ENCODE measurements at places on chromosomes 1 and 21.
A peak's percentile ranks its signal among the peaks of the same experiment; 100 is the strongest.

- no peak for DNase-seq
Measured at GRCh38 chr1:8572106-8572505, 245.3 kb downstream of the RERE start.

- DNase-seq, result no peak
Measured at GRCh38 chr1:245156736-245157505, 2.1 kb downstream of the KIF26B start.

GRCh38 chr1:210500831-210501230 is 172.1 kb downstream of the HHAT start:
- no peak for DNase-seq

DNA sequence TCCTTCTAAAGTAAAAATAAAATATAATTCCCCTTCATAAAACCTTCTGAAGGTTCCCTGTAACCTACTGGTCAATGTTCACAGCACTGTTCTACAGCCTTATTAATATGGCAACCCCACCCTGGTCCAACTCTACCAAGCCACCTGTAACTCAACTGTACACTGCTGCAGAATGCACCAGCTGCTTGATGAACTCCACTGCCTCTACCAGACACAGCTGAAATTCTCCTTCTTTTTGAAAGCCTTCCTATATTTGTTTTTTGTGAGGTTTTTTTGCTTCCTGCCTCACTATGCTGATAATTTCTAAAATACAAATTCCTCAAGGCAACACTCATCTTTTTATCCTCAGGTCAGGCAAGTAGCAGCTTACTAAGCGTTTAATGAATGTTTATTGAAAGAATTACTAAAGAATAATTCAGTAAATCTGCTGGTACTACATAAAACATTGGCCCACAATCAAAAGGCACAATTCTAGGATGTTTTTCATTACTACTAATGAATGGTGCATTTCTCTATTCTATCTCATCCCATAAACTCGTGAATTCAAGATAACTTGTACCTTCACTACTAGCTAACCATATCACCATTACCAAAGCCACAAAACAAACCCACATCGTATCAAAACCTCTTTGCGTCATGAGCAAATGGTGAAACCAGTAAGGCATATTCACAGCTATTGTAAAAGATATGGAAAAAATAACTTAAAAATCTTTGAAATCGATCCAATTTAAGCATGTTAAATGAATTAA is 2.4 kb downstream of the SSX2IP start:
- DNase-seq, result no peak

DNA sequence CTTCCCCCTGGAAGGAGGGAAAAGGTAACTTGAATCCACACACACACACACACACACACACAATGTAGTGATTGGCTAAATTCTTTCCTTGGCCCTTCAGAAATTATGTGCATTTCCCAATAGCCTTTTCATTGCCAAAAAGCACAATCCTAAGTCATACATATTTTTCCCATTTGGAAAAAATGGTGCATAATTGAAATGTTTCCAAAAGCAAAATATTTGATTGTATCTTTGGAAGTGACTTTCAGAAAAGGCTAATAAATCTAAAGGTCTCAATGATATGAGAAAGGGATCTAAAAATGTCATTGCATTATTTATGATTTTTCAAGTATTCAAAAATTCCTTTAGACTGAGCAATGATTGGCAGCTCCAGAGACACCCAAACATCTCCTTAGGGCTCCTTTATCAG is 43.5 kb upstream of the NEK7 start:
- DNase-seq, result no peak

- no peak for DNase-seq
Measured at GRCh38 chr1:156760796-156761104, 6.6 kb upstream of the PRCC start.

GRCh38 chr1:221089273-221089672 is 210.0 kb downstream of the HLX start:
- DNase-seq, result no peak

GRCh38 chr1:91166106-91166712 is 144.4 kb upstream of the ZNF644 start:
- DNase-seq, result peak; percentile 85

DNA sequence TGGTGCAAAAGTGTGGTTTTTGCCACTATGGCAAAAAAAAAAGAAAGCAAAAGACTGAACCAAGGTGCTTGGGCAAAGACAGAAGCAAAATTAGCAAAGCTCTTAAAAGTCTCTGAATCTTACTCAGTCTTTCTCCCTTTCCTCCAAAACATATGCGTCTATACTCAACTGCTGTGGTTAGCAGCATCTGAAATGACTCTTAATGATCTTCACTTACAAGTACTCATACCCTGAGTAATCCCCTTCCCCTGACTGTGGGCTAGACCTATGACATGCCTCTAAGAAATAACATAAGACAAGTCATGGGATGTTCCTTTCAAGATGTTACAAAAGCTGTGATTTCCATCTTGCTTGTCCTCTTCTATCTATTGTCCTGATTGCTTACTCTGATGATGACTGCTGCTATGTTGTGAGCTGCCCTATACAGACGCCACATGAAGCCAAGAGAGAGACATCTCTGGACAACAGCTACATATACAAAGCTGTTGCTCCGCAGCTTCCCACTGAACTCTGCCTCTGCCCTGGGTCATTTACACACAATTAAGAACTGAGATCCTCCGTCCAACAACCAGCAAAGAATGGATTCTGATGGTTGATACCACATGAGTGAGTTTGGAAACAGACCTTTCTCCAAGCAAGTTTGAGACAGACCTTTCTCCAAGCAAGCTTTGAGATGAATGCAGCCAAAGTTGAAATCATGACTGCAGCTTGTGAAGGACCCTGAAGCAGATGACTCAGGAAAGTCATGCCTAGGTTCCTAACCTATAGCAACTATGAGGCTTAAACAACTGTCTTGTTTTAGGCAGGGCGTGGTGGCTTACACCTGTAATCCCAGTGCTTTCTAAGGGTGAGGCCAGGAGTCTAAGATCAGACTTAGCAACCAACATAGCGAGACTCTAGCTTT is 55.2 kb downstream of the PUM1 start:
- peak; percentile 55 for DNase-seq

- DNase-seq, result no peak
Measured at GRCh38 chr1:34532113-34532512, 222.7 kb upstream of the GJB5 start.

DNA sequence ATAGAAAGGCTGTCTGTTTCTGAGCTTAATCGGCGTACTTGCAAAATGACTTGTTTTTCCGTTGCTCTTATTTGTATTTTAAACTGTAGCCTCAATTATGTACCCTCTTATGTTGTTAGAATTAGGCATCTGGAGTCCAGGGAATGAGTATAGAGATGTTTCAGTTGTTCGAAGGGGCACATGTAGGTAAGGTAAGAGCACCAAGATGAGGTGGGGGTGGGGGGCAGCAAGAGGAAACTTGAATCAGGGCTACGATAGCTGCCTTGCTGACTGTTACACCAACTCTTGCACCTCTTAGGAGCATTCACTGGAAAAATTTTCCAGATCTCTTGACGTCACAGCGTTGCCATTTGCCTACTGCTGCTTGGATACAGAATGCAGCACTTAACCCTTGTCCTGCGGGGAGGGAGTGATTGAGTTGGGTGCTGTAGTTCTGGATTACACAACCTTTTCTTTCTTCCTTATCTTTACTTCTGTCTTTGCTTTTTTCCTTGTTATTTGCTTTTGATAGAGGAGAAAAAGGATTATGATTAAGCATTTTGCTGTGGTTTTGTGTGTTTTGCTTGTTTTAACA is 3.2 kb downstream of the ATP1B1 start:
- DNase-seq, result no peak

DNA sequence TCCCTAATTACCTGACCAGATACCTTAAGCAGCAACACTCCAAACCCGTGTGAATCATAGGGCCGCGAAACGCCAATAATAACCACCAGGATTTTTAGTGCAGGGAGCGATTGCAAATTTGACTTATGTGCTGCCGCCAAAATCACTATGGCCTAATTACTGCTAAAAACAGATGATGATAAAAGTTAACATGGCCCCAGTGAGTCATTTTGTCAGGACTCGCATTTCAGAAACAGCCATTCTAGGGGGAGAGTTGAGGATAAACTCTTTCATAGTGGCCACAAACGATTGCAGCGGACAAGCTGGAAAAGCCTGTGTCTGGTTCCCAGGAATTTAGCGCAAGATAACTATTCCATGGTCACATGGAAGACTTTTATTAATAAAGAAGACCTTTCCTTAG is 103.4 kb downstream of the HLX start:
- no peak for DNase-seq

GRCh38 chr1:214012418-214012817 is 24.6 kb downstream of the PROX1 start:
- peak; percentile 48 for DNase-seq

DNA sequence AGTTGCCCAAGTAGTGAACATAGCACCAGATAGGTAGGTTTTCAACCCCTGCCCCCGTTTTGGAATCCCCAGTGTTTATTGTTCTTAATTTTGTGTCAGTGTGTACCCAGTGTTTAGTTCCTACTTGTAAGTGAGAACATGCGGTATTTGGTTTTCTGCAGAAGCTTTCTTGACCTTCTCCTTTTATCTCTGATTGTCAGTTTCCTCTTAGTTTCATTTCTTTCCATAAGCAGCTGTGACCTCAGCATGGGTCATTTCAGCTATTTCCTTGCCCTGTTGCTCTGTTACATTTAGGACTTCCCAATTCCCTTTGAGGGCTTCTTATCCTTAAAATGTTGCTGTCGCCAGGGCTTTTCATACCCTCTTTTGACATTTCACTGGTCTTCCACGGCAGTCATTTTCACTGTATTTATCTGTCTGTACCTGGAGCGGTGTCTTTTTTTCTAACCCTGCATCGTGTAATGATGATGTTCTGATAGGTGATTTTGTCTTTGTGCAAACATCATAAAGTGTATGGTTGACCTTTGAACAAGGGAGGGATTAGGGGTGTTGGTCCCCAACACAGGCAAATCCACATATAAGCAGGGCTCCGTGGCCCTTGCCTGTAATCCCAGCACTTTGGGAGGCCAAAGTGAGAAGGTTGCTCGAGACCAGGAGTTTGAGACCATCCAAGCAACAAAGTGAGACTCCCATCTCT is 15.0 kb downstream of the ITSN1 start:
- DNase-seq, result no peak

DNA sequence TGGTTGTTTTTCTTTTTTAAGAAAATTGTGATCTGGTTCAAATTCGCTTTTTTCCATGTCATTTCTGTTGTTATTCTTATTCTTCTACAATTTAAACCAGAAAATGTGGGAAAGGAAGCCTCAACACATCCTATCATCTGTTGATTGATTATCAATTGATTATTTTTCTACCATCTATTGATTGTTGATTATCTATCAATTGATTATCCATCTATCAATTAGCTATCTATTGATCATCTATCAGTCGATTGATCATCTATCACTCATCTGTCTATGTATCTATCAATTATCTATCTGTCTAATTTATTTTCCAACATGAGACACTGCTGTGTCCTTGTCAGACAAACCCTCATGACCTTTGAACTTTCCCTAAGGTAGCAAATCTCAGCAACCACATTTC is 136.1 kb upstream of the ARHGEF16 start:
- DNase-seq, result no peak

GRCh38 chr21:42236693-42237092 is 17.8 kb downstream of the ABCG1 start:
- DNase-seq, result no peak

DNA sequence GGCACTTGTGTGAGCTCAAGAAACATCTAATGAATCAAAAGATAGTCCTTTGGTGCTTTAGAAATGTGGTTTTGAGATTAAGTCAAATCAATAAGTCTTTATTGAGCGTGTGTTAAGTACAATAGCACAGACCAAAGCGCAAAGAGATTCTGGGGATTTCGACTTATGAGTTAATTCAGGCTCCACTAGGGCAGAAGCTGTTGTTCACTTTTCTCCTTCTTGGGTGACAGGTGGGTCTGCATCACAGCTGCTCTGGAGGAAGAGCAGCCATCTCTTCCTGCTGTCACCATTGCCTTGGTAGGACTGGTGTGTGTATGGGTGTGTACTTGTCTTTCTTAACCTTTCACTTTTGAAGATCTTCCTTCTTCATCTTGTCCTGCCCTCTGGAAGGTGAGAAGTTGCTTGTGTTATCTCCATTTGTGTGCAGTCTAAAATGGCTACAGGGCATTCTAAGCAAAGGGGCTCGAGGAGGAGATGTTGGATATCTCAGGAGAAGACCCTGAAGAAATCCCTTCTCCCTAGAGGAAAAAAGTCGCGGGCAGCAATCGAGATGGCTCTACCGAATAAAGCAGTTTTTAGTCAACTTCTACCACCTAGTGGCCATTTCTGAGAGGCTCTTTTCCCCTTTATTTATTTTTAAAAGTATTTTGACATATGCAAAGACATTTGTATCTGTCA is 22.9 kb upstream of the DISC1 start:
- peak; percentile 86 for DNase-seq

GRCh38 chr1:210792250-210793102 is 341.5 kb downstream of the KCNH1 start:
- DNase-seq, result peak; percentile 83

- no peak for DNase-seq
Measured at GRCh38 chr21:29374481-29374880, 75.8 kb downstream of the BACH1 start.

GRCh38 chr1:16971341-16972188 is 8.9 kb downstream of the MFAP2 start:
- DNase-seq, result no peak

DNA sequence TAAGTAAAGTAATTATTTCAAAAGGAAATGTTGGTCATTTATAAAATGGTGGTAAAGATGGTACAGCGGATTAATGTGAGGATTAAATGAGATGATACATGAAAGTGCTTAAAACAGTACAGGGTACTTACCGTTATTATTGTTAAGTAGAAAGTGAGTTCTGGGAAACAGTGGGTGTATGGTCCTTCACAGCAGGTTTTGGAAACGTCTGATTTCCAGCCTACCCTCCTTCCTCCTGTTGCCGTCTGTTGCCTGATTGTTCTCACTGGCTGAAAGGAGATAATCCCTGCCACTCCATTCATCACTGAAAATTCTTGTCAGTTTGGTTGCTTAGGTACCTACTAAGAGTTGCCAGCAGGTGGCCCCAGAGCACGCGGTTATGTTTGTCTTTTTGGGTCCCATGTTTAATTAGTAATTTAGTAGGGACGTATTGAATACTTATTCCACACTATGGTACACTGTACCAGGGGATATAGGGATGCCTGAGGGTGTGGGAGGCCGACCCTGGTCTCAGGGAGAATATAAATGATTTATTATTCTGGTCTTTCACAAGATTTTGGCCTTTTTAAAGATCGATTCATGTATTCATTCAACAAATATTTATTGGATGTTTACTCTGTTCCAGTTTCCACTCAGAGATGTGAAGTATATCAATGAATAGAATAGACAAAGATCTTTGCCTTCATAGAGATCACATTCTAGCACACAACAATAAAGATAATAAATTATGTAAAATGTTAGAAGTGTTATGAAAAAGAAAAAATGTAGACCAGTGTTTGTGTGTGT is 30.8 kb upstream of the RPTN start:
- peak; percentile 70 for DNase-seq

Data from RKO (cell line).